Heart right ventricle (tissue), 16 donors: ENCODE measurements at places on chromosomes 11 and 22. TPM values are rescaled to one million over a fixed set of nuclear protein-coding genes. Genes with fewer than 3 reads are reported as not detected.

ZNF214 gene
- total RNA-seq = 1.3 TPM

GRCh38 chr11:106410902-106411301 is 333.4 kb downstream of the AASDHPPT start:
- no peaks in the 10 kb centered on the region for H3K4me1 ChIP-seq
- no peaks in the 10 kb centered on the region for H3K27me3 ChIP-seq
- DNase-seq = no peak
- H3K4me3 ChIP-seq = no peak overlapping the region
- H3K36me3 ChIP-seq = no peaks in the 10 kb centered on the region

- peaks cover 3% of the 10 kb centered on the region for H3K27me3 ChIP-seq
- no peak overlapping the region for H3K4me3 ChIP-seq
- H3K36me3 ChIP-seq = no peaks in the 10 kb centered on the region
Observed at GRCh38 chr11:67596753-67597300, 9.9 kb upstream of the NDUFV1 start.

DNA sequence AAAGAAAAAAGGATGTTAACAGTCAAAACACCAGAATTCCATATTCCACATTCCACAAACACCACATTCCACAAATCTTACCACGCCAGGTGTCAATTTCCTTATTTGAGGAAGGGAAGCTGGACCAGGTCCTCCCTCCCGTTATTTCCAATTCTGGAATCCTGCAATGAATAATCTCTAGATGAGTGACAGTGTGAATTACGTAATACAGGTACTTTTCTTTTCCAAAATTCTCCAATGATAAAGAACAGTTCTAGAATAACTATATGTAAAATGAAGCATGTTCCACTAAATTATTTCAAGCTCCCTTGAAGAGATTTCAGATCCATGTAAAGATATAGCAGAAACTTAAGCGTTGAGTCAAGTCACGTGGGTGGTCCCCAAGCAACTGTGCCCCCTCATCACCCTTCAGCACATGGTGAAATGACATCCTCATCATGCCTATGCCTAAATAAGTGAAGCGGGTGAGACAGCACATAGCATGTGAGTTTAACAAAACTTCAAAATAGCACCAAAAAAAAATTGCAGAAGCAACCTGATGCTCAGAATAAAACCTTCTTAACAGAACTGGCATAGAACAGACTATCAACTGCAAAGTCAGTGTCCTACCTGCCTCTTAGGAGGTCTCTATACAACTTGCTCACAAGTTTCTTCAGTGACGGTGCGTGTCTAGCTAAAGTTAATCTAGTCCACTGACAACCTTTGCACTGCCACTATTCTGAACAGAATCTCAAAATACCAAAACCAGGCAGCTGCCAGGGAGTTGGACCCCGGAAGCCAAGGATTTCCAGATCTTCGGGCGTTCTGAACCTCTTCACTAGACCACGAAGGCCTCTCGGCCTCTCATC is 876 bp downstream of the NFRKB start:
- H3K4me3 ChIP-seq = peak overlapping the region; percentile 81
- H3K27ac ChIP-seq = peak overlapping the region; percentile 76
- peaks cover 36% of the 10 kb centered on the region for H3K36me3 ChIP-seq
- no peak for DNase-seq

GRCh38 chr11:1260023-1260501 is 37.2 kb downstream of the MUC5B start:
- H3K27ac ChIP-seq = no peak overlapping the region
- H3K27me3 ChIP-seq = no peaks in the 10 kb centered on the region
- no peaks in the 10 kb centered on the region for H3K36me3 ChIP-seq
- no peak for DNase-seq
- peaks cover 15% of the 10 kb centered on the region for H3K4me1 ChIP-seq
- no peak overlapping the region for H3K4me3 ChIP-seq

- H3K36me3 ChIP-seq = no peaks in the 10 kb centered on the region
- H3K27me3 ChIP-seq = peaks cover 31% of the 10 kb centered on the region
- no peak for DNase-seq
- peaks cover 31% of the 10 kb centered on the region for H3K4me1 ChIP-seq
Observed at GRCh38 chr22:27416511-27417420, 384.8 kb downstream of the MN1 start.
